MM.1S (cell line): ENCODE measurements at places on chromosomes 6 and 20.
A peak's percentile ranks its signal among the peaks of the same experiment; 100 is the strongest.

- peak; percentile 52 for DNase-seq
These were observed 1211.1 kb upstream of the GJE1 start for GRCh38 chr6:140921366-140922226.

DNA sequence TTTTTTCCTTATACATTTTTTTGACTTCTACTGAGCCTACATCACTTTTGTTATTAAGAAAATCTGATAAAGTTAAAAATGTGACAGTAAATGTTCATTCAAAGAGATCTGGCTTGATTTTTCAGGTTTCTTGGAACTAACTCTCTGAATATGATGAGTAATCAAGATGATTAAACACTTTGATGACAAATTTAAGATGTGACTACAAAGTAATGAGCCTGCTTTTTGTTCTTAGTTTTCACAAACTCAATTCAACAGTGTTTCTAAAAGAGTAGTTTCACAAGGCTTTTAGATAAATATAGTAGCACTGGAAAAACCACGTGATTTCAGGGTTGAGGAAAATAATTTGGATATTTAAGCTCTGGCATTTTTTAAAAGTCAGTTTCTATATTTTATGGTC is 37.9 kb upstream of the HDDC2 start:
- no peak for DNase-seq

DNA sequence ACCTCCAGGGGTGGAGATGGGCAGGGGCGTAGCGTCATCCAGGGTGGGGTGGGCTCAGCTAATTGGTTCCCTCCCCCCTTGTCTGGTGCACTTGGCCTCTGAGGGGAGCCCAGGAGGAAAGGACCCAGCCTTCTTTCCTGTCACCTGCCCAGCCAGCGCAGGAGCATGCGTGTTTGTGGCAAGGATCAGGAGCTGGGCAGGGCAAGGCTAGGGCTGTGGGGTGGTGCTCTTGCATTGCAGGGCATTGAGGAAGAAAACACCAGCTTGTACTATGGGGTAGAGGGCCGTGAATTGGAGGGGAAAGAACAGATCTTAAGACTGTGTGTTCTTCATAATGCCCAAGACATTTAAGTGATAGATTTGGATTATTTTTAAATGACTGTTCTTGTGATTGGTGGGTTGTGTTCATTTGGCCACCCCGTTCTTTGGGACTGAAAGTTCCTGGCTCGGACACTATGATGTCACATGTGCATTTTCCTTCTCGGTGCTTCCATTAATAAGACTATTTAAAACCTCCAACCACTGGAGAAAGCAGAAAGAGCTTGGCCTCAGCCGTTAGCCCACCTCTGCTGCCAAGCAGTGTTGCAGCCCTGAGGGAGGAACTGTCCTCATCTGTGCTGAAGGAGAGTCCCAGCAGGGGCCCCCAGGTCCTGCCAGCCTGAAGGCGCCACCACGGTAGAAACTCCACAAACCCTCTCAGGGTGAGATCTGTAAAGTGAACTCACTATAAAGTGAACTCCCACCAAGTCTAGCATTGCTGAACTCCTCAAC is 136.2 kb upstream of the INSM1 start:
- no peak for DNase-seq

DNA sequence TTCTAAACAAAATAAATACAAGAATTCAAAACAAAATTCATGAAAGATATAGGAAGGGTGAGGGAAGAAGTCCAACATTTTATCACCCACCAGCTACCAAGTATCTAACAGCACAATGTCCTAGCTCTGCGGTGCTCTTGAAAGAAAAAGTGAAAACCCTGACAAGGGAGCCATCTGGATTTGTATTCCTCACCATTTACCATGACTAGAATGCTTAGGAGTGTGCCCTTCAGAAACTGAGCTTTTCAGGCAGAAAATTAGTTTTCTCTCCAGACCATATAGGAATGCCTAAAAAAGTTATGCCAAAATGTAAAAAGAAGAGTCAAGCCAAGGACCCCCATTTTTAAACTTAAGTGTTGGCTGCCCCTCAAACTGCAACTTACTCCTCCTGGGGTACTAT is 4.5 kb downstream of the SNX5 start:
- DNase-seq, result no peak

DNA sequence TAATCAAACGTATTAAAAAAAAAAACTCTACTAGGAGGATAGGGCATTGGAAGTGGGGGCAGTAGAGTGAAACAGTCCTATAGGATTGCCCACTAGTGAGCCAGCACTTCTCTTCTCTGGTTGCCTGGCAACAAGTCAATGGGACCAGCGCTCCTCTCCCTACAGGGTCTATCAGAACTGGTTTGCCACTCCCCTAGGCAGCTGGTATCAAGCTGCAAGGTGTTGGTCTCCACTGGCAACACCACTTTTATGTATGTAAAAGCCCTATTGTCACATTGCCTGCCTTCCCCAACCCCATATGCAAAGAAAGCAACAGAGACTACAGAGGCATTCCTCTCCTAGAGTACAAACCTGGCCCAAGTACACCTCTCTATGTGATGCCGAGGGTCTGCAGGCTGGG is 166.9 kb upstream of the MCHR2 start:
- DNase-seq, result no peak

DNA sequence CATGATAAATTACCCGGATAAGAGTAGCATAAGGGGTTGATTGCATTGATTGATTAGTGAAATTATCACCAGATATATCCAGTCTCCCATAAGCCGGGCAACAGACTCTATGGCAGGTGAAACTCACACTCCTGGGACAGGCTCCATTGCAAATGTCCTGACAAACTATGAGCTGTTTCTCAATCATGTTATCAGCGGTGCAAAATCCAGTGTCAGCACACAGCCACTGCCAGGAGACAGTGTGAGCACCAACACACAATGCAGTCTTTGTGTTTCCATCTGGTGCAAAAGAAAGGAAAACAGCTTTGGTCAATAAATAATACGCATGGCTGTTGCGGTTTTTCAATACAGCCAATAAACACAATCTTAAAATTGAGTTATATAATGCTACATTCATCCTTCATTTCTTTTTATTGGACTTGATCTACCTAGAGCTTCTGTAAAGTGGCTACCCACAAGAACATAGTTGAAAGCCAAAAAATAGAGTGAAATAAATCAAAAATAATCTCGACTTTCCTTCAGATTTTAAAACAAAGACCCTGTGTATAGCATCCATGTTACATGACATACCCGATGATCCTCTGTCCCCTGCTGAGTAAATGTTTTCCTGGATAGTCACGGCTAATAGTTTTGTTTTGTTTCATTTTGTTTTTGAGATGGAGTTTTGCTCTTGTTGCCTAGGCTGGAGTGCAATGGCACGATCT is 64.3 kb upstream of the AFDN start:
- no peak for DNase-seq

- DNase-seq, result peak; percentile 44
These were observed 129.2 kb upstream of the PRND start for GRCh38 chr20:4592316-4593148.

GRCh38 chr6:93412452-93412851 is 6.9 kb downstream of the EPHA7 start:
- no peak for DNase-seq

- DNase-seq, result no peak
These were observed 102.2 kb downstream of the SNX5 start for GRCh38 chr20:17866234-17867001.

DNA sequence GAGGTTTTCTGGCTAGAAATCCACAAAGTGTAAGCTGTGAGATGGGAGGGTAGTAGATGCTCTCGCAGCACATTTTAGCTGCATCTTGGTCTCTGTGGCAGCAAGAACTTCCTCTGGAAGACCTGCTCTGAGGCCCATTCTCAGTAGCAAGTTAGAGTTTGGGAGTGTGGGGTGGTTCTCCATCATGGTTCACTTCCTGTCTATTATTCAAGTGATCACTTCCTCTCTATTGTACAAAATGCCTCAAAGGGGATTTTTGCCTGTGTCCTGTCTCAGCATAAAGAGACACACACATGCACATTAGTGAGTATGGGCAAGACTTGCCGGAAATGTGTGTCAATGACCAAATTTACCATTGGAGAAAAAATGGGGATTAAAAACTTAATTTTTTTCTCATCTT is 42.5 kb downstream of the LYRM2 start:
- peak; percentile 62 for DNase-seq

DNA sequence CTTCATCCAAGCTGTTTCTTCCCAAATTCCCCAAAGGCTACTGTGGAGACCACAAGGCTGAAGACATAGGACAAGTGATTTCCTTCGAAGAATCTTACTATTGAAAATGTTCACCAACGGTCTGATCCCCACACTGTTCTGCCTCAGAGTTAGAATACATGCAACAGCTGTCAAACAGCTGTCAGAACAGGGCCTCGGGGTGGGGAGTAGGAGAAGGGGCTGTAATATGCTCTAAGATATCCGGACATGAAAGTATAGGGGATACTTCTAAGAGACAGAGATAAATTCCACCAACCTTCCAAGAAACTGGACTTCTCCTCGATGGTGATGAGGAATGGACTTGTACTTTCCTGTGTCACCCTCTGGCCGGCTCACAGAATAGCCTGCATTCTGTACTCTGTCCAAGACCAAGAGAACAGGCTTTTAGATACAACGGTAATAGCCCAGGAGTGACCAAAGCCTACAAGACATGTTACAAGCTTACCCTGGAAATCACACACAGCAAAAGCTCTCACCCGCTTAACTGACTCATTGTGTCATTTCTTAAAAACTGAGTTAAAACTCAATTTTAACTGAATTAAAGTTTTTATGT is 69.2 kb upstream of the PTGIS start:
- DNase-seq, result no peak

GRCh38 chr6:7545316-7546019 is 4.0 kb downstream of the DSP start:
- no peak for DNase-seq

DNA sequence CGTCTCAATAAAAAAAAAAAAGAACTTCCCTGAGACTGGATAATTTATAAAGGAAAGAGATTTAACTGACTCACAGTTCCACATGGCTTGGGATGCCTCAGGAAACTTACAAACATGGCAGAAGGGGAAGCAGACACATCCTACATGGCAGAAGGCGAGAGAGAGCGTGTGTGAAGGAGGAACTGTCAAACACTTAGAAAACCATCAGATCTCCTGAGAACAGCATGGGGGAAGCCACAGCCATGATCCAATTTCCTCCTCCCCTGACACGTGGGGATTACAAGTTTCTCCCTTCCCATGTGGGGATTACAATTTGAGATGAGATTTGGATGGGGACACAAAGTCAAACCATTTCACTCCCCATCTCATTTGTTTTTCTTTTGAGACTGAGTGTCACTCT is 46.6 kb upstream of the TFAP2C start:
- no peak for DNase-seq

DNA sequence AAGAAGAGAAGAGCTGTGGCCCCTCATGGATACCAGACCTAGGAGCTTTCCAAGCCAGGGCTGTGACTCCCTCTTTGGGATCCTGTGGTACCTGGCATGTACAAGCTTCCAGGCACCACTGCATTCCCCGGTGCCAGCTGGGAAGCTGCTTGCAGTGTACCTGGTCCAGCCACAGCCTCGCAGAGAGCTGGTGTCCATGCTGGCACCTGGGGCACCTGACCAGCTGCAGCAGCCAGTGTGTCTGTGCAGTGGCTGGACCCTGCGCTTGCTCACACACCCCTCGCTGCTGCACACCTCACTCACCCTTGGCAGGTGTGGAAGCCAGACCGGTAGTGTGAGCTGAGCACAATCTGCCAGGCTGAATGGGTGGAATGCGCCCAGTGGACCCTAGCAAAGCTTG is 190.9 kb upstream of the MAN1A1 start:
- no peak for DNase-seq

- DNase-seq, result peak; percentile 44
These were observed 12.4 kb downstream of the MAFB start for GRCh38 chr20:40676491-40677269.

GRCh38 chr6:136262940-136263339 is 12.8 kb upstream of the MTFR2 start:
- no peak for DNase-seq

DNA sequence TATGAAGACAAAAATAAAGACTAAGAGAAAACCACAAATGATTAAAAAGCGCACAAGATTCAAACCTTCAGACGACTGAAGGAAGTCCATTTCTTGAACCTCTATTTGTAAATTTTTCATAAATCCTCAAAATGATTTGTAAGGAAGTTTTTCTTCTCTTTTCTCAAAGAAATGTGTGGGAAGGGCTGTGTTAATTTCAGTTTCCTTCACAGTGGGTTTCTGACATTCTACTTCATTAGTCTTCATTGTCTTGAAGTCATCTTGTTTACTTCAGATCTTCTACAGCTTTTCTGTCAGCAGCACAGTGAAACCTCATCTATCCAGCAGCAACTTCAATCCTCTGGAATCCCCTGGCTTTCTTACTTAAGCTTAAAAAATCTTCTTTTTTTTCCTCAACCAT is 87.6 kb upstream of the MYLIP start:
- no peak for DNase-seq

DNA sequence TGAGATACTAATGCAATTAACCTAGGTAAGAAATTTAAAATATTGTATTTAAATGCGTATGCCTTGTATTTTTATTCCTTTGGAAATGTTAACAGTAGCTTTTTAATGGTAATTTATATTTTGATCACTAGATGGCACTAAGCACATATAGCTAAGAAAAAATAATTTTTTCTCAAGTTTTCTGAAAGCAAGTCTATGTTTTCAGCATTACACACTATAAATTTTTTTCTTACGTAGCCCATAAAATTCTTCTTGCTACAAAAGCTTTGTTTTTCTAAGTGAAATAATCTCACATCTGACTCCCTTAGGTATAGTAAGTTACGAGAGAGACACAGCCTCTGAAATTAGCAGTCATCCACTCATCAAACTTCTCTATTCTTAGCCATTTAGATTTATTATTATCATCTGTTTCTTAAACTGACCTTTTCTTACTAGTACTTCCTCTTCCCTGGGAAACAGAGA is 35.7 kb downstream of the TSPYL4 start:
- peak; percentile 34 for DNase-seq

DNA sequence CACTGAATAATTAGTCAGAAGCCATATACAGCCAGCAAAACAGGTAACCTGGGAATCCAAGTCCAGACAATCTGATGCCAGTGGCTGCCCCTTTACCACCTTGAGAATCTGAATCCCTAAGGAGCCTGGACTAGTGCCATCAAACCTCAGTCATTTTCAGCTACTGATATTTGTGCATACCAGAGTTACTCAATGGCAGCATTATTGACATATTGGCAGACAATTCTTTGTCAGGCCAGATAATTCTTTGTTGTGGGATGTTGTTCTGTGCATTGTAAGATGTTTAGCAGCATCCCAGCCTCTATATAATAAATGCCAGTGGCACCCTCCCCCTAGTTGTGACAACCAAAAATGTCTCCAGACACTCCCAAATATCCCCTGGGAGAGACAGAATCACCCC is 3.2 kb upstream of the EIF2S2 start:
- DNase-seq, result no peak

DNA sequence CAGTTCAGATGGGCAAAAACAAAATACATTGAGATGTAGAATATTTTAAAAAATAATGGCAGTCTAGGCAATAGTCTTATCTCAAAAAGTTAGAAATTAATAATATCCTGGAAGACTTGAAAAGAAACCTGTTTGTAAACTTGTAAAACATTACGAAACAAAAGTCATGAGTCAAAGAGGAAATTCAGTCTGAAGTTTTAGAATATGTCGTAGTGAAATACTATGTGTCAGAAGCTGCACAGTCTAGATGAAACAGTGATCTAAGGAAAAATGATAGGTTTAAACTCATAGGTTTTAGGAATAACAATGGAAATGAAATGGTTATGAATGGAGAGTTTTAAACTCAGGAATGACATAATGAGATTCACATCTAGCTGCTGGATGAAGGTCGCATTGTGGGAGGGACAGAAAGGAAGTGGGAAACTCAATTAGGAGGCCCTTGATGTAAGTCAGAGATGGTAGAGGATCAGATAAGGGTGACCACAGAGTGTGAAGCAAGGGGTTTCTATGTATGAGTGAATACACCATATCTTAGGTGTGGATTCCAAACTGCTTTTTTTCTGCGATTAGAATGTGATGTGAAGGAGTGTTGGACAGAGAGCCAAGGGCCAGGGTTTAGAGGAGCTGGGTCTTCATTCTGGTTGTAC is 2.8 kb downstream of the SNRPB2 start:
- no peak for DNase-seq
